ENCODE measurements at places on chromosomes 3 and 15. TPM values are rescaled to one million over a fixed set of nuclear protein-coding genes. Genes with fewer than 3 reads are reported as not detected.

DNA sequence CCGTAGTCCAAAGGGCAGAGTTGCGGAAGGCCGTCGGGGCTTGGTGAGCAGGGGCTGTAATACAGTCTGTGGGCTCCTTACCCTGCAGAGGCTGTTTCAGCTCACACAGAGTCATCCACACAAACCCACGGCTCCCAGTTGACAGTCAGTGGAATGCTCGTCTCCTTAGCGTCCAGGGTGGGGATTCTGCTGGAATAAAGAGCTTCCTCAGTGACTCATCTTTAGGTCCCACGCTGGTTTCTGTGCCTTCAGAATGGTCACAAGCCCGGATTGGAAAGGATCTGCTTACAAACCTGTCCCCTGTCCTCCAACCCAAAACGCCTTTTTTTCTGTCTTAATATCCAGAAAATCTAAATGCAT lies 201.3 kb upstream of the TPM1 start:
- DNase-seq, result no peak

GRCh38 chr15:85899927-85900326 lies 105.2 kb upstream of the KLHL25 start:
- no peak for DNase-seq

DNA sequence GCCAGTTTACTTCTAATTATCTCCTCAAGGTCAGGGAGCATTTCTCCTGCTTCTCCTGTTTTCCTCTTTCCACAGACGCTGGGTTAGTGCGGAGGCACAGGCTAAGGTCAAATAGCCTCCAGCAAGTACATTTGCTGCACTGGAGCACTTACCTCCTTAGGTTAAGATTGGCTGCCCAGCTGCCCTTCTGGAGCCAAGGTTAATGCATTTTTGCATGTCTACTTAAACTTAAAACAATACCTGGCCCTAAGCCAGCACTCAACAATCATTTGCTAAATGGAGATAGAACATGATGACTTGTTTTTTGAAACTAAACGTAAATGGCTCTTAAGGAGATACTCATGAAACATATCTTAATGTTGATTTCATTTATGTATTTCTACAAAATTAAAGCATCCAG lies 83.5 kb downstream of the SSR3 start:
- no peak for DNase-seq

DNA sequence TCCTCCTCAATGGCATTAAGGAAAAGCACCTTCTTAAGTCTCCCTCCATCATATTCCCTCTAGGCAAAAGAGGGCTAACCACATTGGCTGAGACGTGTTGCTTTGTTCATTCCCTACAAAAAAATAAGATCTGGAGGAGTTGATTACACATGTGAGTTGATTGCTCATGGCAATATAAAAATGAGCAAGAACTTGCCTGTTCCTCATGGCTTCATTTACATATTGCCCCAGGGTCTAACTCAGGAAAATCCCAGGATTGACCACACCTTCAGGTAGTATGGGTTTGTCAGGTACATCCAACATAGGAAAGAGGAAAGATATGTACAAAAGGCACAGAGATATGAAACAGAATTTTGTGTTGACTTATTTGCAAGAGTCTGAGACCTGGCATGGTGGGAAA lies 35.5 kb downstream of the NFKBIZ start:
- no peak for DNase-seq

DNA sequence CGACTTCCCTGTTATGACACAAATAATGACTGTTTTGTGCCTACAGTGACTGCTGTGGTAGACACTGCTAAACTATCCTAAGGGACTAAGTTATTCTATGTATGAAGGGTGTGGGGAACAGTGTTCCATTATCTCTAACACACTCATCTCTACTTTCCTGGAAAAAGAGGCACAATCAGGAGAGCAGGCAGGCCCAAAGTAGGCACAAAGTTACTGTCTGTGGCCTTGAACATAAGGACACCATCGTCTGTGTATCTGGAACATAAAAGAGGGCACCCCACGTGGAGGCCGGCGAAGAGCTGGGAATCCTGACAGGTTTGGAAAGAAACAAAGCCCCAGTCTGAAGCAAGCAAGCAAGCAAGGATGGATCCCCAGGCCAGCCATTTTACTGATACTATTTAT lies 1.5 kb downstream of the ABCC5 start:
- DNase-seq, result no peak

DNA sequence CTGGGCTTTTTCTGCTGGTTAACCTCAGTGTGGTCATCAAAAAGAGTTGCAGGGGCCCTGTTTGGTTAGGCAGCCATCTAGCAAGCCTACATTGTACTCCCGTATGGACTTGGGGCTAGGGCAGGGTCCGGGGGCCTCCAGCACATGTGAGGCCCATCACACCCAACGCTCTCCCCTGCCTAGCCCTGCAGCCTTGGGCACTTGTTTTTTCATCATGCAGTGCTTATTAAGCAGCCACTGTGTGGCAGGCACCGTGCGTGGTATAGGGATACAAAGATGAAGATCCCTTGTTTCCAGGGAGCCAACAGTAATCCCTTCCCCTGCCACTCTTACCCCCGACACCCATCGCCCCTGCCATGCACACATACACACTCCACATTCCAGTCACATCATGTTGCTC lies 14.2 kb downstream of the MRAS start:
- no peak for DNase-seq

DNA sequence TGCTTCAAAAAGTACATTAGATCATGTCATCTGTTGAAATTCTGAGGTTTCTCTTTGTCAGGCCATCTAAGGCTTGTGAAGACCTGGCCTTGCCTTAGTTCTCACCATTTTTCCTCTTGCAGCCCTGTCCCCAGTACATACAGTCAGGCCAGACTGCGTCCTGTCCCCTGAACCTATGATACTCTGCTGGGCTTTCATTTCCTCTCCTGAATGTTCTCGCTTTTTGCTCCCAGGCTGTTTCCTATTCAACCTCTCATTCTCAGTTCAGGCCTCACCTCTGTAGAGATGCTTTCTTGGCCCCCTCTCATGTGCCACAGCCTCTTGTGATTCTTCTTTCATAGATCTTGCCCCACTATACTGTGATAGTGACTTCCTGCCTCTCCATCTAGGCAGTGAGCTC lies 648.8 kb upstream of the KCNMB2 start:
- no peak for DNase-seq

DNA sequence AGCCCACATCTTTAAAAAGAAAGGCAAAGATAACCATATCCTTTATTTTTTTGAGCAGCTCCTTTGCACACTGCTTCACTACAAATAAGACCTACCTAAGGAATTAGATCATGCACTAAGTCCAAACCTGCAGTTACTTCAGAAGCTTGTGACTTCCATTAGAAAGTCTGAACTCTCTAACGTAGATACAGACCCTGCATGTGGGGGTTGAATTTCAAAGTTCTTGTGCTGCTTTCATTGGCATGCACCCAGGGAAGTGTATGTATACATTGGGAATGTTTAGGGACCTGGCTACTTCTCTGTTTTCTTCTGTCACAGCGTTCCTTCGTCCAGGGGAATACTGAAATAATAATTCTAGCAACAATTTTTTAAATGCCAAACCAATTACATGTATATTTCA lies 185.2 kb upstream of the IL12A start:
- DNase-seq, result no peak

DNA sequence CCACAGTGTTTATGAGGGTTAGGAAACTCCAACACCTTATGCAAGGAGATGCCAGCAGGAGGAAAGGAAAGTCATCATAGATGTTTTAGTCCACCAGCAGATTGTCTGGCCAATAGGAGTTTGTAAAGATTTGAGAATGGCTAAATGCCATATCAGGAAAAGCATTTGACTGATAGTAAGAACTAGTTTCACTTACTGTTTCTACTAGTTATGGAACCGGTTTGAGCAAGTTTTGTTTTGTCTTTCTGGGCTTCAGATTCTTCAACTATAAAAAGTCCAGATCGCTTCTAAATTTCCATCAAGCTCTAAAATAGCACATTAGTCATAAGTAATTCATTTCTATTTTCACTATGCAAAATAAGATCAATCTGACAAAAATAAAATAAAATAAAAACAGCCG lies 254.8 kb upstream of the TMCO5A start:
- DNase-seq, result no peak

GRCh38 chr3:120652896-120653545 lies 29.0 kb downstream of the HGD start:
- DNase-seq, result no peak

GRCh38 chr15:92624401-92624991 lies 31.1 kb downstream of the FAM174B start:
- no peak for DNase-seq

GCHFR gene
- 29.0 TPM for total RNA-seq

FSD2 gene
- not detected for total RNA-seq

STRIT1 gene
- total RNA-seq, result not detected

TASOR gene
- 75.4 TPM for total RNA-seq

IL17RE gene
- 0.48 TPM for total RNA-seq

SNX33 gene
- 32.3 TPM for total RNA-seq

TUSC7 gene
- total RNA-seq, result not detected

Measured in ovary (tissue), 10 donors.